ENCODE measurements at places on chromosomes 4 and X.

- DNase-seq = no peak
Measured at GRCh38 chrX:17072301-17072700, 125.8 kb downstream of the REPS2 start.

GRCh38 chrX:114162068-114162735, 421.7 kb upstream of the HTR2C start:
- no peak for DNase-seq

GRCh38 chr4:167210166-167210565, 24.1 kb downstream of the SPOCK3 start:
- DNase-seq = no peak

DNA sequence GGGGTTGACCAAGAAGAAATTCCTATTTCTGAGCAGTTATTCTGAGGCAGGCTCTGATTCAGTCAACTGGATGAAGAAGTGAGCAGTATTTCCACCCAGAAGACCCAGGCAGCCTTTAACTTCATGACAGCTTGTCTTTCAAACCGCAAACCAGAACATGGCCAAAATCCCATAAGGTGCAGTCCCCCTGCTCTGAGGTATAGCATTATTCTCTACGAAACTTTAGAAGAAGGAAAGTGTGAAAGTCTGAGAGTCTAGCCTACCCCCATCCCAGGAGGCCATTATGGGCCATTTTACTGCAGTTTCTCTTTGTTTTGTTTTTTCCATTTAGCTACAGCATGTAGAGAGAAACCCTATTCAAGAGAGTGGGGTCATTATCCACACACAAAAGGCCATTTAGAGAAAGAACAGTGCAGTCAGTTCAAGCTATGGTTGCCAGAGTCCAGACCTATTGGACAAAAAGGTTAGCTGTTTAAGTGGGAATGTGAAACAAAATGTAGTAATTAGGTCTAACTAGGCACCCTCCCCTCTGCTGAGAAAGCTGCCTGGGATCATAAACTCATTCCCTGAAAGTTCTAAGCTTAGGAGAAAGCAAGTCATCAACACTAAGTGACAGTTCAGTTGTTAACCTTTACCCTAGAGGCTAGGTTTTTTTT, 52.1 kb upstream of the RASGEF1B start:
- DNase-seq = no peak

DNA sequence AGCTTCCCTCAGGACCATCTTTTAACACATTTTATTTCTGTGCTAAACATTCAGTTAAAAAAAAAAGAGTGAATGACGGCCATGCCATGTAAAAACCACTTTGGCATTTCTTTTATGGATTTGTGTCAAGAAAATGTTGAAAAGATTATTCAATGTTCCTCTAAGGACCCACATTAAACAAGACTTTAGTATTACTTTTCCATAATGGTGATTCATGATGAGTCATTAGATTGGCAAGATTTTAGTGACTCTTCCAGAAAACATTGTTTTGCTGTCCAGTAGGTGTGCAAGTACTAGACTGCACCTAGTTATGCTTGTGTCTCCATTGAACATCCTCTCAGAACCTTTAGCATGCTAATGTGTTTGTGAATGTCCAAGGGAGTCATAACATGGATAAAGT, 748.6 kb downstream of the STPG2 start:
- no peak for DNase-seq

GRCh38 chr4:182380771-182381181, 137.6 kb downstream of the TENM3 start:
- DNase-seq = no peak

DNA sequence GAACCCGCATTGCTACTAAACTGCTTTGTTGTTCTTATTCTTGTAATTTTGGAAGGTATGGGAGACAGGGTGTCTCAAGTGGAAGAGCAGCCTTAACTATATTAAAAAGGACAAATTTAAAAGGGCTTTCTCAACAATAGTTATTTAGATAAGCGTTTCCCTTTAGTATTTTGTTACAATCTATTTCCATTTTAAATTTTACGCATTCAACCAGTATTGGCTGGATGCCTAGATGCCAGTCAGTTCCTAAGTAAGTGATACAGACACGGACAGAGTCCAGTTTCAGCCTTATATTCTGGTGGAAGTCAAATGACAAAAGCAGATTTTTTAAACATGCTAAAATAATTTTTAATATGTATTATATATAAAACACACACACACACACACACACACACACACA, 28.3 kb downstream of the FAT1 start:
- DNase-seq = no peak

- DNase-seq = no peak
Measured at GRCh38 chr4:34636623-34637022, 1607.7 kb downstream of the ARAP2 start.

DNA sequence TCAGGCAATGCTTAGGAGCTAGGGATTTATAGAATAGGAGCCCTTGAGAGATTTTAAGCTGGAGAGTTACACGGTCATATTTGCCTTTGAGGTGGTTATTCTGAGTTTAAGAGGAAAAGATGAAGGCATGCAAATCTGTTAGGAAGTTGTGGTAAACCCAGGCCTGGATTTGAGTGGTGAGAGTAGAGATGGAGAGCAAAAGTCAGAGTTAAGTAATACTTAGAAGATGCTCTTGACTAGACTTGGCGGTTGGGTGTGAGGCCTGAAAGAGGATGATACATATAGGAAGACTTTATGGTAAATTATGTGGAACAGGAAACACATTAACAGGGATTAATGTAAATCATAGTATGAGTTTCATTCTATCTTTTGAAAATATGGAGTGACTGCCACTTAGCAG, 136.0 kb upstream of the ARX start:
- no peak for DNase-seq

DNA sequence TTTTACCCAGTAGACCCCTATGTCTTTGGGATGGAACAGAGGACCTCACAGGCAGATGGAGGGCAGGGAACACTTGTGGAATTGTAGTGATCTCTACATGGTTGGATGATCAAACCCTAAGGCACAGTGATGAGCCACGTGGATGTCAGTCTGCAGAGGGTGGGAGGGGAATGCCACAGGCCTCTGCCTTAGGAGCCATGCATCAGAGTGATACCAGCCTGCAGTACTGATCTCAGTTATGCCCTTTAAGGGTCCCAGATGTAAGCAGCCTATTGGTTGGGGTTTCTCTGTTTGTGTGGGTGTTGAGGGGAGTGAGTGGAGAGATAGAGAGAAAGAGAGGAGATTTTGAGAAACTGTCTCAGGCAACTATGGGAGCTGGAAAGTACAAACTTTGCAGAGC, 39.9 kb upstream of the XAGE1B start:
- no peak for DNase-seq

- no peak for DNase-seq
Measured at GRCh38 chr4:72567821-72568675, 973 bp downstream of the ADAMTS3 start.

GRCh38 chr4:56028165-56028564, 79.4 kb downstream of the CEP135 start:
- no peak for DNase-seq

DNA sequence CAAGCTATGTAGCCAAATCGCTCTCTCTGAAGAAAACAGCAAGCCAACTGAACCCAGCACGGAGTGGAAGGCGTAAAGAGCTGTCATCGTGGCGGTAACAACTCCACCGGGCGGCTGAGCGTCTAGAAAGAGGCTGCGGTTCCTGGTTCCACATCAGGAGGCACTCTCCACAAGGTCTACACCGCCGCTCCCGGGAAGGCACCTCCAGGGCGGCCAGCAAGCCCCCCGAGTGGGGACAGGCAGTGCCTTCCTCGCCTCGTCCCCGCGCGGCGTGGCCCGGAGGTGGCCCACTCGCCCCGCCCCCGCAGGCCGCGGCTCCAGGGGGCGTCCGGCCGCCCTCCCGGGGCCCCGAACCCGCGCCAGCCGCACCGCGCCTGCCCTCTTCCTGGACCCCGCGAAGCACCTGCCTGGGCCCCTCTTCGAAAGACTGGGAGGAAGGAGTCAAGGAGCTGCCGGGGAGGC, 755 bp downstream of the KLHL8 start:
- DNase-seq = peak; percentile 25

- no peak for DNase-seq
Measured at GRCh38 chr4:69196209-69196965, 18.2 kb downstream of the UGT2B11 start.

GRCh38 chr4:18803781-18804180, 782.2 kb upstream of the LCORL start:
- no peak for DNase-seq

- DNase-seq = no peak
Measured at GRCh38 chr4:41380511-41381157, 123.9 kb downstream of the UCHL1 start.

DNA sequence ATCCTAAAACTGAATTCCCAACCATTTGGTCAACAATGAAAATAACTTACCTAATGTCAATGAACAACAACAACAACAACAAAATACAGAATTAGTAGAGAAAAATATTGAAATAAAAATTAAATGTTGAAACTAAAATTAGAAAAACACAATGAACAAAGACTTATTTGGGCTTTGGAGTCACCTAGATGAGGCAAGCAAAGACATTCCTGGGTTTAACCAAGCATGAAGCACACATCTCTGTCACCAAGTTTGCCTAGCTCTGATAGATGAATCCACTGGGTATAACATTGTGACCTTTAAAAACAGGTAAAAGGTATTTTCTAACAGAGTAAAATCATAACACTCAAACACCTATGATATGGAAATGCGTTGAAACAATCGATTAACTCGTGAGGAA, 13.2 kb upstream of the SYTL5 start:
- no peak for DNase-seq

- no peak for DNase-seq
Measured at GRCh38 chr4:95181243-95181995, 367.4 kb downstream of the UNC5C start.

- no peak for DNase-seq
Measured at GRCh38 chr4:125231661-125232060, 83.1 kb upstream of the FAT4 start.

- no peak for DNase-seq
Measured at GRCh38 chrX:24241822-24242648, 71.8 kb downstream of the SUPT20HL2 start.

- no peak for DNase-seq
Measured at GRCh38 chr4:64940698-64941097, 531.4 kb upstream of the TECRL start.

DNA sequence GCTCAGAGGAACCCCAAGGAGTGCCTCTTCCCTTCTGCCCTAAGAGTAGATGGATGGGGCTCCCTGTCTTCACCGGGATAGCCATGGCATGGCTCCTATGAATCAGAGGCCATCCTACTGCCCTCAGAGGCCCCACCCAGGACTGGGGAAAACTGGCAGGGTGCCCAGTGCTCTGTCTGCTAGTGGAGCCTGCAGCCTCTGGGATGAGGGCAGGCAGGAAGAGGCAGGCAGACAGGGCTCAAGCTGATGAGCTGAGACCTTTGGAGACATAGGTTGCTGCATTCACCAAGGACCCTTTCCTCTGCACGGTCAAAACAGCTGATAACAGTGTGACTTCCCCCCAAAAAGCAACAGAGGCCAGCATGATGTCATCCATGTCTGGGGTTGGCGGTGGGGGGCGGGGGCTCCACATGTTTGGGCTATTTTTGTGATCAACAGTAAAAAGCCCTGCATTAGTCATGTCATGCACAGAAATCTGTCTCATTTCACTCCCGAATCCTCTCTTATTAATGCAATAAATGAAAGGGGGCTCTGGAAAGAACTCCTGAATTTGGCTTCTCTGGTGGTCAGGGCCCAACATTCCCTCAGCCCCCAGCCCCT, 207.6 kb upstream of the MAMLD1 start:
- no peak for DNase-seq

- DNase-seq = no peak
Measured at GRCh38 chr4:185810746-185811508, 1.1 kb downstream of the SORBS2 start.

DNA sequence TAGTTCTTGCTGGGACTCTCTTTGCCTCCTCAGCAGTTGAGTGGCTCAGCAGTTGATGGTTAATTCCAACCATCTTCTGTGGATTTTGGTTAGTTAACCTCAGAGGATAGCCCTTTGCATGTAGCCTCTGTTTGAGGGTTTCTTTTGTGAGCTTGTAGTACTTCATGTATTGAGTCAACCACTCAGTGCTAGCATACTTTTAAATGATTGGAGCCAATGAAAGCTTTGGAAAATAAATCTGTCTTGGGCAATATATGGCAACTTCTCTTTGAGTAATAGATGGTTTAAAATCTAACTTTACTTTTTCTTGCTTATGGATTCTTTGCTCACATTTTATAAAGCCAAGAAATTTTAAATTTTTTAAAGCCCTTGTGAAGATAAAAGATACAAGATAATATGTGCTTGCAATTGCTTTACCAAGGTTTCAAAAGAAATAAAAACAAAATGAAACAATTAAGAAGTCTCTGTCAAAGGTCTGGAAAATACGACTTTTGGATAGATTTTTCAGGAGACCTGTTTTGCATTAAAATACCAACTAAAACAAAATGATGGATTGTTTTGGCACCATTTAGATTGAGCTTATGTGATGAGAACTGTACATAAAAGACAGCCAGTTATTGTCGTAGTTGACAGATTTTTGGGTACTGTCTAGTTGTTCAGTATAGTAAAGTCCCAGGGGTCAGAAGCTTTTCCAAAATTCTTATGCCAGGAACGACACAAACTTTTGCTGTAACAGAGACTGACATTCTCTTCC, 181.9 kb downstream of the SPRY1 start:
- DNase-seq = no peak

GRCh38 chr4:2797545-2798305, 4.8 kb downstream of the SH3BP2 start:
- DNase-seq = no peak
